Activated CD4-positive, alpha-beta T cell treated with anti-CD3 and anti-CD28 coated beads for 4 hours (primary cell): ENCODE measurements at places on chromosomes 5 and 9.

GRCh38 chr5:61993295-61993927 is 312.6 kb upstream of the KIF2A start:
- no peak for DNase-seq

DNA sequence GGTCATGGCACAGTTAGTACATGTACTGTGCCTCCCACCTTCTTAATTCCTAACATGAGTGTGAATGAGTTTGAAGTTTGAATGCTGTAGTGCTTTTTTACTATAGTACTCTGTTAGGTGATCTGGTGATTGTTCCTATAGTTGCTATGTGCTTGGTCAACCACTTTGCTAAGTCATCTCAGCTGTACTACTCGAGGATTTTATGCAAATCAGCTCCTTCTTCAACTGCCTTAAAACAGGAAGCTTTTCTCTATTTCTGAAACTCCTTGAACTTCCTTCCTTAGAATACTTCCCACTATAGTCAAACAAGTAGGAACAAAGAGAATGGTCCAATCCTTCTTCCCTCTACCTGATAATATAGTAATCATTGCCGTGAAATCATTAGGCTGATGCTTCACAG is 219.6 kb downstream of the CTNND2 start:
- DNase-seq: no peak

DNA sequence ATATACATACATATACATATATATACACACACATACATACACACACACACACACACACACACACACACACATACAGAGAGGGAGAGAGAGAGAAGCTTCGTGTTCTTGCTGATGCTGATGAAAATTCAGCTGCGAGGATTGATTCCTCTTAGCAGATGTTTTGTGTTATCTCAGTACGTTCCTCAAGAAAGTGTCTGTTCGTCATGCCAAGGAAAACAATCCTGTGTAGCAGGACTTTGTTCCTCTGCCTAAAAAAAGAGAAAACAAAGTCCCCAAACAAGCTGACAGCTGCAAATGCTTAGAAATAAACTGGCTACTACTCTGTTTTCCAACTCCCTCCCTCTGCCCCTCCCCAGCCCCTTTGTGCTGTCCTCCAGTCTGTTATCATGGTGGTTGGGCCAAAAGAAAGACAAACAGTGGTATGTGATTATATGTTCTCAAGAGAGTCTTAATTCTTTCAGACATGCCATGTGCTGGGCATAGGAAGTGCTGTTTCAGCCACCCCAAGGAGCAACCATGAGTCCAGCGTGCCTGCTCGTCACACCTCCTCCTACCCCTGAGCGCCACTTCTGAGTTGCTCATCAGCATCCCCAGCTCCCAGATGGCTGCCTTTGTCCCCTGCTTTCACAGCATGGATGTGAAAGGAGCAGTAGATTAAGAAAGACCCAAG is 71.5 kb upstream of the EQTN start:
- DNase-seq: no peak

GRCh38 chr5:94366811-94367210 is 251.6 kb downstream of the KIAA0825 start:
- no peak for DNase-seq

- DNase-seq: peak; percentile 1
Observed at GRCh38 chr5:74974451-74975091, 77.8 kb downstream of the GCNT4 start.

DNA sequence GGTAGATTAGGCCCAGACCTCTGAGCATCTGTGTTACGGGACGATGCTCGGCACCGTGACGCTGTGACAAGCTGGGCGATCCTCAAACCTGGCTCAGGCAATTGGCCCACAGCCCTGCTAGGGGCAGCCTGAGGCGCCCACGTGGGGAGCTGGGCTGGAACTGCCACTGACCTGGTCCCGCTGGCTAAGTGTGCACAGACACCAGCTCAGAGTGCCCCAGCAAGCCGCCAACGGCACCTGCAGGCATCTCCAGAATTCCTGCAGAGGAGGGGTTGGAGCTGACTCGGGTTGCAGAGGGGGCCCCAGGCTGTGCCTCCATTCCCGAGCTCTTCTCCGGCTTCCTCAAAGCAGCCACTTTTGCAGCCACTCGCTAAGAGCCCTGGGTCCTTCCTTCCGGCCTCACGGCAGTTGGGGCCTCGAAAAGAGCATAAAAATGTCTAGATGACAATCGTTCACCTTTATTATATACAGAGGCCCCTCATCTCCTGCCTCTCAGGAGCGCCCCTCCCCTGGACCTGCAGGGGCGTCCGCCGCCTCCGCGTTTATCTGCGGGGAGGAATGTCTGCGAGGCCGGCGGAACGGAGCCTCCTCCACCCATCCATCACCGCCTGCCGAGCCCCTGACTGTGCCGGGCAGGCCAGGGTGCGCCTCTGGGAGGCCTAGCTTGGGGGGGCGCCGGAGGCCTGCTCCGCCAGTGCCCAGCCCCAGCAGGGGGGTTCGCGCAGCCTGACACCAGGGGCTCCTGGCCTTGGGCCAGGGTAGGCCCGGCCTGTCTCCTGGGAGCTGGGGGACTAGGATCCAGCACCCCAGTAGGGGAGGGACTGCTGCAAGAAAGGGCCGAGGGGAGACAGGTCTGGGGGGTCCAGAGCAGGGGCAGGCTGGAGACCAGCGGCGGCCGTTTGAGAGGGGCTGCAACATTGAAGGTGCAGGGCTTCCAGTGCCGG is 144.9 kb downstream of the BARX1 start:
- DNase-seq: no peak

DNA sequence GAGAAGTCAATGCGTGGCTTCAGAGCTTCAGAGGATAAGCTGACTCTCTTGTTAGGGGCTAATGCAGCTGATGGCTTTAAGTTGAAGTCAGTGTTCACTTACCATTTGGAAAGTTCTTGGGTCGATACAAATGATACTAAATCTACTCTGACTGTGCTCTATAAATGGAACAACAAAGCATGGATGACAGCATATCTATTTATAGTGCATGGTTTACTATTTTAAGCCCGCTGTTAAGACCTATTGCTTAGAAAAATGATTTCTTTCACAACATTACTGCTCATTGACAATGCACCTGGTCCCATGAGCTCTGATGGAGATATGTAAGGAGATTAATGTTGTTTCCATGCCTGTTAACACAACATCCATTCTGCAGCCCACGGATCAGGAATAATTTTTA is 435.7 kb downstream of the MAT2B start:
- DNase-seq: no peak

DNA sequence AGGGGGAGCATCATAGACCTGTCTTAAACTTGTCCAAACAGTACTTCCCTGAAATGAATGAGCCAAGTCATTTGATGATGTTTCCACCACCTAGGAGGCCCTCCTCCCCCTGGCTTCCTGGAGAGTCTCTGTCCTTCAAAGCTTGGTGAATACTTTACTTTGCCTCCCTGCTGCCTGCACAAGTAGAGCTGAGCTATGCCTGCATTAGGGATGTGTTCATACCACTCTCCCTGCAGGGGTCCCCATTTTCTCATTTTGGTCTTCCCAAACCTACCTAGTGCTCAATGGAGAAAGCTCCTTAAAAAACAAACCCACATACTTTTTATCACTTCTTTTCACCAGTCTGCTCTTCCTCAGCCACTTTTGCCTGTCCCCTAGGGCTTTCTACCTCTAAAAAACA is 7.7 kb downstream of the CCNI2 start:
- no peak for DNase-seq

GRCh38 chr9:17488662-17489061 is 90.2 kb upstream of the SH3GL2 start:
- no peak for DNase-seq

DNA sequence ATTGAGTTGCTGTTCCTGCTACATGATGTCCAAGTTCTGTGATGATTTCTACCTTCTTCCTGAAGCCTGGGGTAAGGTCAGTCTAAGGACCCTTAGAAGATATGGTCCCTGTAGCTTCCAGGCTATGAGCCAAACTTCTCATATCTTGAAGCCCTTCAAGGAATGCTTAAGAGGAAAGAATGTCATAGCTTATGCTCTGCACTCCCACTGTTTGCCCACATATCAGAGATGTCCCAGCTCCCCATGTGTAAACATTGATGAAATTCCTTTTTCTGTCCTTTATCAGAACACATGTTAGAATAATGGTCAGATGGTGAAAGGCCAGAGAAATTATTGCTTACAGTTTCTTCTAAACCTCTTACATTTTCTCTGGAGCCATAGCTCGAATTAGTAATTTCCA is 41.4 kb upstream of the RUSC2 start:
- no peak for DNase-seq

DNA sequence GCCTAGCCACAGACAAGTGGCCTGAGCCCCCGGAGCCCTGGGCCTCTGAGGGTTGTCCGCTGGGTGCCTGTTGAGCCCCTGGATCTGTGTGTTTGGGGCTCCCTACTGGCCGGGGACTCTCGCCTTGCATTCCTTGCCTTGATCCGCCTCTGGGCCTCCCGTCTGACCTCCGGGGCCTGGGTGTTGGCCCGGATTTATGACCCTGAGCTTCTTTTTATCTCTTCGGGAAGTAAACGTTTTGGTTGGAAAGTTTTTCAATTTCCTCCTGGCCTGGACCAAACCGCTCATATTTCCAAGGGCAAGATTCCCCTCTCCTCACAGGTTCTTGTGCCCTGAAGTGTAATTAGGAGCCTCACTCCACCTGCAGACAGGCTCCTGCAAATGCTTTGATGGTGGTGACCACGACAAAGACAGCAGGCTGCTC is 69.3 kb upstream of the EGFLAM start:
- DNase-seq: no peak

DNA sequence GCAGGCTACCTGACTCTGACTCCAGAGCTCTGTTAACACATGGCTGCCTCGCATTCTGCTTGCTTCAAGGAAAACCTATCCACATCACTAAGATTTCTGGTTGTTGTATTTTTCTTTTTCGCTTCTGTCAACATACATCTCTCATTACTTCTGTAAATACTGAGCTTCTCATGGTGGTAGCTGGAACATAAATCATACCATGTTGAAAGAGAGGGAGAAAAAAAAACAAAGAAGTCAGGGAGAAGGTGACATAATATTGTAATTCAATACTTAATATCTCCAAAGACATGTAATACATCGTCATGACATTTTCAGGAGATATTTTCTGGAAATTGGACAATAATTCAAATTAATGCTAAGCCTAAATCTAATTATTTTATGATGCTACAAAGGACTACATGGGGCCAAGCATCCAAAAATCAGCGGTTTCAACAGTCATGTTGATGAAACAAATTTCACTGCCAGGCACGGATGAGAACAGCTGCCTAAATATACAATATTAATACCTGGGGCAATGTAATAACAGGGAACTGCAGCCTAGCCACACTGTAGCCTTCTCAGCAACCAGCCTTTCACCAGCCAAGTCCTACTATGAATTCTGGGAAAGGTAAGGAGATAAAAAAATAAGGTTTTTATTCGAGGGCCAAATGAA is 332.0 kb downstream of the TRIM32 start:
- DNase-seq: no peak

- no peak for DNase-seq
Observed at GRCh38 chr5:140348104-140348503, 1.7 kb upstream of the HBEGF start.

DNA sequence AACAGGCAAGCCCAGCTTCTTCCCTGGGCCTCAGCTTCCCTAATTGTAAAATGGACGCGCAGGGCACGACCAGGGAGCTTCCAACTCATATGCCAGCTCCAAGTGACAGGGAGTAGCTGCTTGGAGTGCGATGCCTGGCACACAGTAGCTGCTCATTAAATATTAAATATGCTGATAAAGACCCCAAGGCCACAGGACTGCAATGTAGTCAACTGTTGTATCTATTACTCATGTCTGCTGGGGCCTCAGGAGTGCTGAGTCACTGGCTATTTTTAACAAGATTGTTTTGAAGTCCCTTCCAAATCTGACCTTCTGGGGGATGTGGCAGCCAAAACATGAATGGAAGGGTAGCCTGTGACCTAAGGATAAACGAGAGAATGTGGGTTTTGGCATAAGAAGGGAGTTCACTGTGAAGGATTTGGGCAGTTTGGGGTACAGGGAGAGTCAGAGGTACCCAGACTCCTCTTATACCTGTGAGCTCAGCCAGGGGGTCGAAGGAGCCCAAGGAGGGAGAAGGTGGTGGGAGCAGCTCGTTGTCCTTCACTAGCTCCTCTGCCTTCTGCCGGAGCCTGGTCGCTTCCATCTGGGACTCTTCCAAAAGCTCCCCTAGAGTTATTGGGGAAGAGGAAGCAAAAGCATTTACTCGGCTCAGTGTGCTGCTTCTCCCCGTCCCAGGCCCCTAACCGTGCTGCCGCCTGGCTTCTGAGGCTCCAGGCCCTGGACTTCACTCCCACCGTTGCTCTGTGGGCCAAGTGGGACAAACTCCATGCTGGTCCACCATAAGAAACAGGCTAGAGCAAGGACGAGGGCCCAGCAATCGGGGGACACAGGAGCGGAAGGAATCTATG is 17.5 kb downstream of the TNIP1 start:
- no peak for DNase-seq

- no peak for DNase-seq
Observed at GRCh38 chr9:129252937-129253802, 75.1 kb upstream of the IER5L start.

- DNase-seq: no peak
Observed at GRCh38 chr5:58019614-58020013, 440.3 kb downstream of the PLK2 start.

DNA sequence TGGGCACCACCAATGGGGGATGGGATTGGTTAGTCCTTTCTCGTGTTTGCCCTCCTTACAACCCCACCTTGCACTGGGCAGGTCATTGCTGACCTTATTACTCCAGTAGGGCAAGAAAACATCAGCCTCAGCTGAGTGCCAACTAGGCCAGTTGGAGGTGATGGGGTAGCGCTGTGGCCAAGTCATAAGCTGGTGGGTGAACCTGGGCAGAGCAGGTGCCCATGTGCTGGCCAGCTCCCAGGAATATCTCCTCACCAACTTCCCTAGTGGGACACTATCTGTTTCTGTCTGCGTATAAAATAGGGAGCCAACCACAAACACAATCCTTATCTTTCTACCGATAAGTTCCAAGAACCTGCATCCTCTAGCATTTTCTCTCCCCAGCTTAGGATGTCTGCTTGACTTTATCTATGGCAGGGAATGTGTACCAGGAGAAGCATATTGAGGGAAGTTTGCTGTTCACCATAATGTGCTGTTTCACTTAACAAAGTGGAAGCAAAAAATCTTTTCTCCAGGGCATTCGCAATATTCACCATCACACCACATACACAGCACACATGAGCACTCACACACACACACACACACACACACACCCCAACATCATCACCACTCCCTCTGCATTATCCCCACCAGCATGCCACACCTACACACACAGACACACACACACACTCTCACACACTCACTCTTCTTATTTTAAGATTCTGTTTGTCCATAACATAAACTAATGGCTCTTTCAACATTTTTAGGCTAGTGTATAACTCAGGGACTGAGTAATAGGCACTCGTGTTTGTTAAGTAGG is 390.0 kb downstream of the ENC1 start:
- DNase-seq: no peak

DNA sequence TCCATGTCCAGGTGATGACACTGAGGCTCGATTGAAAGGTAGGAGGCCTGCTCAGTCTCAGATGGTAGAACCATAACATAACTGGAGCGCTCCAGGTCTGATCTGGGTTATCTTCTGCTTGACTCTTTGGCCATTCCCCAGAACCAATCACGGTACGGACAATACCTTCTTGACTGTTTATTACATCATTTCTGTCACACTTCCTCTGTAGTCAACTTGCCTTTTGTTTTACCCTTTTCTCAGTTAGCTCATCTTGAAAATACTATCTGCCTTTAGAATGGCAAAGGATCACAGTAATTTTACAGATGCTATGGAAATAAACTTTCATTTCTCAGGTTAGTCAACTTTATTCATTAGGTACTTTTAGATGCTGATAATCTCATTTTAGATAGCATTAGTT is 22.4 kb downstream of the GLRA1 start:
- DNase-seq: no peak
